ENCODE measurements at places on chromosomes 5 and 9. TPM values are rescaled to one million over a fixed set of nuclear protein-coding genes. Genes with fewer than 3 reads are reported as not detected.

Gene RNF183
- not detected for total RNA-seq

Gene FKTN
- 21.3 TPM for total RNA-seq

Gene SLC6A19
- total RNA-seq = not detected

Gene SLIT3
- total RNA-seq = 42.5 TPM

Gene CATSPER3
- total RNA-seq = 0.25 TPM

Gene ANGPTL2
- 56.7 TPM for total RNA-seq

Gene IL4
- not detected for total RNA-seq

Gene ACOT12
- not detected for total RNA-seq

Measured in aortic smooth muscle cell (primary cell).